Activated gamma-delta T cell treated with anti-CD3 and anti-CD28 coated beads, Interleukin-2, amount 50 U/mL, for 16 hours (primary cell): ENCODE measurements at places on chromosomes 3 and 15.

DNA sequence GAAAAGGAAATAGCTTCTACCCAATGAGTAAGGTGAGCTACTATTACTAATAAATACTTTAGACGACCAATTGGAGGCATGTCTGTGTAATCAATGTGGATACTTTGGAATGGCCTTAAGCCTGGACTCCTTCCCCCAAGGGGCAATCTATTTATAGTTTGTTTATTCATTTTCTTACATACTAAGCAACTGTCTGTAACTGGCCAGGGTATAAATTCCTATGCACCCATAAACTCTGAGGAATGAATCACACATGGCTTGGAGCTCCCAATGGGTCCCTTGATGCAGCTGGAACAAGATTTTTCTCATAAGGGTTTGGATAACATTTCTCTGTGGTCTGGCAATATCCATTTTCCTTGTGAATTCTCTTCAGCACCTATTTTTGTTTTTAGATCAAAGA lies 506.8 kb downstream of the EDEM1 start:
- DNase-seq: no peak

- DNase-seq: peak; percentile 5
Measured at GRCh38 chr3:51799879-51800749, 21.1 kb upstream of the IQCF6 start.

DNA sequence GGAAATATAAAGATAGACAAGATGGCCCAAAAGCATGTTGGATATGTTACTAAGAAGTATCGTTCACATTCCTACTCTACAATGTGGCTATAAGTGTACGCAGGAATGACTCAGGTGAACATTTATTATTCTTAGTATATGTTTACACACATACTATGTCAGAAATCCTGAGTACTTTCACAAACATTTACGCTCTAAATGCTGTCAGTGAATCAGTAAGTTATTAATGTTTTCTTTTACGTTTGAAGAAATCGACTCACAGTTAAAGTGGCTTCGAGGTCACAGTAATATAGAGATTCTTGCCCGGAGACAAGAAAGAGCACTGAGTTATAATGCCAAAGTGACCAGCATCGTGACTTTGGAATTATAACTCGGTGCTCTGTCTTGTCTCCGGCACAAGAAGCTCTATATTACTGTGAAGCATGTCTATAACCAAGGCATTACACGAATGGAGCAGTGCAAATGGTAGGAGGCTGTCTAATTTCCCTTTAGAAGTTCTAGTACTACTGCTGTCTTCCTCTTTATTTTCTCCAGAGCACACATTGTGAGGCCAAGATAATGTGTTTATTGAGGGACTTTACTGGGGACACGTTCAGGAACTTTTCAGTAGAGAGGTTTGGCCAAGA lies 61.8 kb upstream of the P3H2 start:
- no peak for DNase-seq

DNA sequence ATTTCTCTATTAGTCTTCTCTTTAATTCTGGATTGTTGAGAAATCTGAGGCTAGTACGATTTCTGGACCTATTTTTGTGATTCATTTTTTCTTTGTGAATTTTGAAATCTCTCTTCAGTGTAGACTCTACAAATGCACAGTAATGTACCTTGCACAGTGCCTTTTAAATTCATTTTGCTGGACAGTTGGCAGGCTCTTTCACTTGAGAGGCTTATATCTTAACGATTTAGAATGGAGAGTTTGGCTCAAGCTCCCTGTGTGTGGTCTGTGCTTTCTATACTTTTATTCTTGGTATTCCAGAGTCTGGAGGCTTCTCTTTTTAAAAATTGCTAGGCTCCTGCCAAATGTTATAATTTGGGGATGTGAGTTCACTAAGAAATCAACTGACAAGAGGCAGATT lies 8.8 kb downstream of the CRYBG3 start:
- DNase-seq: no peak

DNA sequence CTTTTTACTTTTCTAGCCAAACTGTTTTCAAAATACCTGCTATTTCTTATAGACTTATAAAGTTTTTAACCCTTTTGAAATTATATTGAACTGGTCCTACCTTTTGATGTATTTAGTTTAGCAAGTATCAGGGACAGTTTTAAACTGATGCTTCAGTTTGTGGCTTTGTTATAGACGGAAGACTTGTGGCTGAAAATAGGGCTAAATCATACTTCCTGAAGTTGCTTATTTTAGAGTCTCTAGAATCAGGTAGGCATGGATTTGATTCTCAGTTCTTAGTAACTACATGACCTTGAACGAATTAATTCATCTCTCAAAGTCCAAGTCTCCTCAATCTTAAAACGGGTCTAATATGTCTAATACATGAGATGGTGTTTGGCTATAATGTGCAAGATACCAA lies 322.8 kb downstream of the RAP2B start:
- no peak for DNase-seq

DNA sequence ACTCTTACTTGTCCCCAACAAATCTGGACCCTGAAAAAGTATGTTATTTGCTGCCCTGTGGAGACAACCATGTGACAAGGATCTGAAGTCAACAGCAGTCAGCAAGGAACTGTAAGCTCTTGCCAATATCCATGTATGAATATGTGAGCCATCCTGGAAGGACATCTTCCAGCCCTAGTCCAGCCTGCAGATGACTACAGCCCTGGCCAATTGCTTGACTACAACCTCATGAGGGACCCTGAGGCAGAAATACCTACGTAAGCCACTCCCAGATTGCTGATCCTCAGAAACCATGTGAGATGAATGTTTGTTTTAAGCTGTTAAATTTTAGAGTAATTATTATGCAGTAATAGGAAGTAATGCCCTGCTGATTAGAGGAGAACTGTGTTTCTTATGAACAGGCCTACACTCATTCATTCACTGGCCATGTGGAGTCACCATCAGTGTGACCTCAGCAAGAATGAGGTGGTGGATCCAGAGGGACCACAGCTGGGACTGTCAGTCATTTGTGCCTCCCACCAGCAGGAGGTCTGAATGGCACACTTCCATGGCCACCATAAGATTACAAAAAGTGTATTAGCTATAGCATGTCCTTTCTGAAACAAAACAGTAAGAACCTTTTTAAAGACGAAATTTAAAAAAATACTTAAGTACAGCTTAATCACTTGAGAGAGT lies 92.6 kb downstream of the TFDP2 start:
- no peak for DNase-seq

- no peak for DNase-seq
Measured at GRCh38 chr3:25697553-25697952, 32.8 kb upstream of the TOP2B start.

DNA sequence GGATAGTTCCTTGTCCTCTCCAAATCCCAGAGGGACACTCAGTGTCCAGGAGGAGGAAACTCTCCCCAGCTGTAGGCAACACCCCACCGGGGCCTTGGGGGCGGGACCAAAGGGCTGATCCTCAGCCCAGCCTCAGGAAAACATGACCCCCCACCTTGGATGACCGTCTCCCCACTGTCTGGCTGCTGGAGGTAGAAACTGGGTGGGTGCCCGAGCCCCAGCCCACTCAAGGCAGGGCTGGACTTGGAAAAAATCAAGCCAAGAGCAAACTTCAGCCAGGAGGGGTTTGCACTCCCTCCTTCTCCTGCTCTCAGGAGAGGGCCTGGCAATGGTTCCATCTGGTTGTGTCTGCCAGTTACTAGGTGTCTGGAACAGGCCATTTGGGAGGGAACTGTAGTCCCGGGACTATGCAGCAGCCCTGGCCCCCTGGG lies 3.6 kb upstream of the RASL12 start:
- no peak for DNase-seq

DNA sequence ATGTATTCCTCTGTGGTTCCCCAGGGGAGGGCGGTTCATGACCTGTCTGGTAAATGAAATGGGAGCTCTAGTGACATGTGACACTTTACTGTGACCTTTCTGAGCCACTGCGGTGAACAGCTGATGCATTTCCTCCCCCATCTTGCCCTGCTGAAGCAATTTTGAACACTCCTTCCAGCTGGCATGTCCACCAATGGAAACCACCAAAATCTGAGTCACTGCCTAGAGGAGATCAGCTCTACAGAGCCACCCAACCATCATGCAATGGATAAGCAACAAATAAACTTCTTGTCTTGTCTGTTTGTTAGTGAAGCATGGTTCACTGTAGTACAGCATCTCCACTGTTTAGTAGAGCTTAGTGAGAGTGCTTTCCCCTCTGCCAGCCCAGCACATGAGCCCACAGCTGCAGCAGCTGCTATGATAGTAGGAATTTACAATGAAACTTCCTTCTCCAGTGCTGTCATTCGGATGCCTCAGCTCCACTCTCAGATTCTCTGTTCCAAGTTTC lies 479.4 kb downstream of the NTRK3 start:
- no peak for DNase-seq

- no peak for DNase-seq
Measured at GRCh38 chr3:66553441-66554113, 52.8 kb upstream of the LRIG1 start.

DNA sequence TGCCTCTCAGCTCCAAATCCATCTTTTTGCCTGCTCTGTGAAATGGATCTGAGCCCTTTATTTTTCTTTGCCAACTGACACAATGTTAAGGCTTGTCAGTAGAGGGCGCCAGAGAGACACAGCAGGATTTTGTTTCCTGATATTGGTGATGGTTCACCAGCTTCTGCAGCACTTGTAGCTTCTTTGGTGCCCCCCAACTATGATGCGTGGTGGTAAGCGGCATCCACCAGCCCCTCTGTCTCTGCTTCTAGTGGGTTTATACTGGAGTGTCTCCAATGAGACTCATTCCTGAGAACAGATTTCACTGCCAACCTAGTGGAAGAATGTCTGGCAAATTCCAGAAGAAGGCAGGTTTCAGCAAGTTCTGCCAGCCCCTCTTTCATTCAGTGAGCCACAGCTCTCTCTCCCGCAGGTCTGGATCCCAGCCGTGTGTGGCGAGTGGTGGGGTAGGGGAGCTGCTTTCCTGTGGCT lies 471.9 kb upstream of the FRG2C start:
- peak; percentile 16 for DNase-seq

DNA sequence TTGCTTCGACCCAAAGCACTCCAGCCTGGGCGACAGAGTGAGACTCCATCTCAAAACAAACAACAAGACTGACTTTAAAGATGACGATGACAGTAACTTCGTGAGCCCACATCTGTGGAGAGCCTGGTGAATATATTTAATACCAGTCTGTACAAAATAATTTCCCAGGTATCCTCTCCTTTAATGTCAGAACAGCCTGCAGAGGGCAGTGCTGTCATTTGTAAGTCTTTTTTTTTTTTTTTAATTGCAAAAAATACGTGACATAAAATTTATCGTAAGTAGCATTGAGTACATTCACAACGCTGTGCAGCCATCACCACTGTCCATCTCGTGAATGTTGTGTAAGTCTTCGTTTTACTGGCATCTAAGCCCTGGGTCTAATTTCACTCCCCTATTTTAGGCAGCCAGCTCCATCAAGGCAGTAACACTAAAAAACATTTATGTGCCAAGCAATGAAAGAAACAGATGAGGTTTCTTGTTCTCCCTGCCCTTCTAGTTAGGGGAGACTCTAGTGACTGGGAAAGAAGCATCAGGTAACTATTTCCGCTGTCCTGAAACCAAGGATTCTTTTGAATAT lies 1.4 kb downstream of the HTD2 start:
- no peak for DNase-seq

DNA sequence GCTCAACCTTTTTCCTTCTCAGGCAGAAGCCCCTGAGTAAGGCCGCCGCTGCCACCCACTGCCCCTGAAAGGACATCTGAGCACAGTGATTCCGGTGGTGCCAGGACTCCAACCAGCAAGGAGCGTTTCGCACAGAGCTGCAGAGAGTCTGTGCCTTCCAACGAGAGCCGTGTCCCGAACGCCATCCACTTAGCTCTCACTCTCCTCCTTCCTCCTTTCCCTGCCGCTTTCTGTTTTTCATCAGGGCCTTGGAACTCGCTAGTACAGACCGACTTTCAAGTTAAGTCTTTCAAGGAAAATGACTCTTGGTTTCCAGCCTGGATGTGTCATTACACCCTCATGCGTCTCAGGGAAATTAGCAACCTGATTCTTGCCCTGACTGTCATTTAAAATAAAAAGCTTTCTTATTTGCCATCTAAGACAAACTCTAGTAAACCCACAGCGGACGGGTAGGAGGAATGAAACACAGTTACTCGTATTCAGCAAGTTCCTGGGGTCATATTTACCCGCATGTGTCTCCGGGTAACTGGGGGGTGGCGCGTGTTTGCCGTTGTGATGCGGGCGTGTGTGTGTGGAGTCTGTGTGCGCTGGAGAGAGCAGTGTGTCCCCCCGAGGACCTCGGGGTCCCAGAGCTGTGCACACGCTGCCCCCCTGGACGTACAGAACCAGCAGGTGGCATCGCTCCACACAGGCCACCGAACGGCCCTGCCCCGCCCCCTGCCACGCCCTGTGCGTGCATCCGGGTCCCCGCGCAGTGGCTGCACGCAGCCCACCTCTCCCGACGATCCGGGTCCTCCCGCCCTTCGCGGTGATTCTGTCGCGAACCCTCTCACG lies 30.4 kb upstream of the ALDH1A3 start:
- peak; percentile 10 for DNase-seq

DNA sequence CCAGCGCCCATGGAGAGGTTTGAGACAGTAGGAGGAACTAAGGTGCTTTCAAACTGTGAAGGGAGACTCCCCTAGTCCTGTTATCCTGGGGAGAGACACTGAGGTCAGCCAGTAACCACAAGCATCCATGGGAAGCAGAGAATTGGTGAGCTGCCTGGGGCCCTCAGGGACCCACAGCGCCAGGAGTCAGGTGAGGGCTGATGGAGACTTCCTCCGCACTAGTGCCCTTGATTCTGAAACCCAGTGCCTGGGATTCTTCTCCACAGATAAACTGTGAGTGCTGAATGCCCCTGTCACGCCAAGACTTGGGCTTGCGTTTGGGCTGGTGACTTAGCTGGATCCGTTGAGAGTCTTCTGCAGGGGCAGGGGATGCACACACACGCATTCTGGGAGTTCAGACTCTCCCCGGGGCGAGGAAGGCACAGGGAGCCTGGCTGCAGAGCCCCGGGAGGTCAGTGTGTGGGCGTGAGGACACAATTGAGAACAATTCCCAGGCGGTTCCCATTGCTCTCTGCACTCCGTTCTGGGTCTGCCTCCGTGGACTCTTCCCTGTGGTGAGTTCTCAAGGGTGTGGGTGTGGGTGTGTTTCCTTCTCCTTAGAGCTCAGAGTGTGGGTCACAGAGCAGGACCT lies 37.9 kb upstream of the SLCO2A1 start:
- no peak for DNase-seq

GRCh38 chr3:7275396-7275795 lies 414.5 kb downstream of the GRM7 start:
- DNase-seq: no peak
